ENCODE measurements at places on chromosomes 2 and 18.

- no peak for DNase-seq
These were observed 721.0 kb upstream of the PKDCC start for GRCh38 chr2:41326851-41327250.

- DNase-seq: no peak
These were observed 10.9 kb downstream of the APCDD1 start for GRCh38 chr18:10465174-10465939.

DNA sequence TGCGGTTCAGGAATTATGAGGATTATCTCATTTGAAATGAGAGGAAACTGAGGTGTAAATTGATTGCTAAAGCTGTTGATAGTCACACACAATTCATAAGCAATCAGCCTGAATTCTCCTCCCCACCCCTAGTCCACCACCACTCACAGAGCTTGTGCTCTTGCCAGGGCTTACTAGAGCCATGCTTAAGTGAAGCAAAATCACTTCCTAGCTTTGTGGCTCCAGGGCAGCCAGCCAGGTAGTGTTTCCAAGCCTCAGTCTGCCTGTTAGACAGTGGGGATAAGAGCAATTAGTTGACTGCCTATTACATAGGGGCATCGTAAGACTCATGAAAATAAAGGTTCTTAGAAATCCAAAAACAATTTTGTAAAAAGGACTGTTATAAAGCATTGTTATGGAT is 87.2 kb downstream of the PKP4 start:
- no peak for DNase-seq

GRCh38 chr2:128505150-128505490 is 186.5 kb upstream of the HS6ST1 start:
- DNase-seq: no peak

- DNase-seq: no peak
These were observed 51.1 kb upstream of the ZNF236 start for GRCh38 chr18:76771192-76771799.

GRCh38 chr18:25123438-25124232 is 228.3 kb downstream of the ZNF521 start:
- no peak for DNase-seq

GRCh38 chr2:241271706-241272302 is 43.7 kb downstream of the HDLBP start:
- DNase-seq: peak; percentile 67

- DNase-seq: no peak
These were observed 53.2 kb upstream of the MAT2A start for GRCh38 chr2:85485815-85486214.

DNA sequence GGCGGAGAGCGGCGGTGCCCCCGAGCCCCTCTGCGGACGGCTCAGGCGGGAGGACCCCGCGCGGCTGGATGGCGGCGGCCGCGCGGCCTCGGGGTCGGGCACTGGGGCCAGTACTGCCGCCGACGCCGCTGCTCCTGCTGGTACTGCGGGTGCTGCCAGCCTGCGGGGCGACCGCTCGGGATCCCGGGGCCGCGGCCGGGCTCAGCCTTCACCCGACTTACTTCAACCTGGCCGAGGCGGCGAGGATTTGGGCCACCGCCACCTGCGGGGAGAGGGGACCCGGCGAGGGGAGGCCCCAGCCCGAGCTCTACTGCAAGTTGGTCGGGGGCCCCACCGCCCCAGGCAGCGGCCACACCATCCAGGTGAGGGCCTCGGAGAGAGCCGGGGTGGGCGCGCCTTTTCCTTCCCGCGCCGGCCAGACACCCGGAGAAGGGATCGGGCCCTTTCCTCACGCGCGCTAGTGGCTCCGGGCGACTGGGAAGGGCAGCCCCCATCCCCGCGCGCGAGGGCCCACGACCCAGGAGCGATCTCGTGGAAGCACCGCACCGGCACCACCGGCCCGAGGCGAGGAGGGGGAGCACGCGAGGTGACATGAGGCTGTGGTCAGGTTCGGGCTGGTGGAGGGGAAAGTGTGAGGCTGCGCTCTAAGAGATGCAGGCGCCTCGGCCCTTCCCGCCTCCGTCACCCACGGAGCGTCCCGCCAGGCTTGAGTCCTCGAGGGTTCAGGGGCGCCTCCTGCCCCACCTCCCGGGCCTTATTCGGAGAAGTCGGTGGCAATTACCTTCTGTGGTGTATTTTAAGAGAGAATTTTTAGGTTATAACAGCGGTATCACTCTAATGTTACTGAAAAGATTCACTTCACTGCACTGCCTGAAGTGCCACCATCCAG is 607 bp downstream of the LAMA3 start:
- no peak for DNase-seq

DNA sequence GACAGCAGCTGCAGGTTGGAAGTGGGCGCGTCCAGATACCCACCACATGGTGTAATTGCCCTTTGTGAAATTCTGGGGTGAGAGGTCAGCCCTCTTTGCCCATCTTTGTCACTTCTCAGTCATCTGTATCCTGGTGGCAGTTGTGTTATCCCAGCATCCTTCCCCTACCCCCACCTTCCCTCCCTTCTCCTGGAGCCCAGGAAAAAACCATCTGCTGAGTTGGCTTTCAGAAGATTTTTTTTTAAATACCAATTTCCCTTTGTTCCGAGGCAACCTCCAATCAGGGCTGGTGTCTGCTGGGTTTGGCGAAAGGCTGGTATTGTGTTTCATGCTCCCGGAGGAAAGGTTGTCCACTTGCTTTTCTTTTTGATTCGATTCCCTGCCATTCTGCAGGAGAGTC is 35.2 kb downstream of the SETBP1 start:
- no peak for DNase-seq

GRCh38 chr2:96537734-96538486 is 1.4 kb downstream of the ARID5A start:
- no peak for DNase-seq

DNA sequence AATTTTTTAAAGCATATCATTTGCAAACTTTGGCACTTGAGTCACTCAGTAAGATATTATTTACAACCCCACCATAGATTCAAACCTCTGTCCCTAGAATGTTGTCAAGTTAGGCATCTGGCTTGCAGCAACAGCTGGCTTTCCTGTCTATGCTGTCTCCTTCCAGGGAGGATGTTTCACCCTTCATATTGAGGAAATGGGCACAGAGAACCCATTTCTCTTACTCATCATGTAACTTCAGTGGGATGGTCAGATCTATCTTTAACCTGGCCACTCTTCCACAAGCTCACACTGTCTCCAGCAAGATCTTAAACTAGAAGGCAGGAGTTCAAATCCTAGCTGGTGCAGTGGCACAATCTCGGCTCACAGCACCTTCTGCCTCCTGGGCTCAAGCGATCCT is 15.8 kb downstream of the LCT start:
- DNase-seq: no peak

DNA sequence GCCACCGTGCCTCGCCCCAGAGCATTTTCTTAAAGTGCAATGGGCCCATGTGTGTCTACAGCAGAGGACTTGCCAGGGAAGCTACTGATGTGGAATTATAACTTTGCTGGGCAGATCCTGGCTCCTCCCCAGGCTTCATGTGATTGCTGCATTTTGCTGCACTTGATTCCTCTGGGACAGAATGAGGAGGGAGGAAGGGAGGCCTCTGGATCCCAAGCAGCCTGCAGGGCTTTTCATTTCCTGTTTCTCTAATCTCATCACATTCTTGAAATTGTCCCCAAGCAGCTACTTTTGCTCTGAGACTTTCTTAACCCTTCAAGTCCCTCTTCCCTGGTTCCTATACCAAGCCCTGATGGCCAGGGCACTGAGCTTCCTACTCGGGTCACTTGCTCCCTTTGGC is 134.4 kb upstream of the SEC11C start:
- no peak for DNase-seq

DNA sequence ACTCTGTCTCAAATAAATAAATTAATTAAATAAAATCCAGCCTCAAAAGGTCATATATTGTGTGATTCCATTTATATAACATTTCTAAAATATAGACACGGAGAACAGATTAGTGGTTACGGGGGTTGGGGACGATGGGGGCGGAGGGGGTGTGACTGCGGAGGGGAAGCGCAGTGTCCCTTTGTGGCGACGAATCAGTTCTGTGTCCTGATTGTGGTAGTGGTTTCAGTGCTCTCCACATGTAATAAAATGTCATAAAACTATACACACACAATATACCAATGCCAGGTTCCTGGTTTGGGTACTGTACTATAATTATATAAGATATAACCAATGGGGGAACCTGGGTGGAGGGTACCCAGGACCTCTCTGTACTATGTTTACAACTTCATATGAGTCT is 186.4 kb downstream of the ANAPC1 start:
- DNase-seq: no peak

DNA sequence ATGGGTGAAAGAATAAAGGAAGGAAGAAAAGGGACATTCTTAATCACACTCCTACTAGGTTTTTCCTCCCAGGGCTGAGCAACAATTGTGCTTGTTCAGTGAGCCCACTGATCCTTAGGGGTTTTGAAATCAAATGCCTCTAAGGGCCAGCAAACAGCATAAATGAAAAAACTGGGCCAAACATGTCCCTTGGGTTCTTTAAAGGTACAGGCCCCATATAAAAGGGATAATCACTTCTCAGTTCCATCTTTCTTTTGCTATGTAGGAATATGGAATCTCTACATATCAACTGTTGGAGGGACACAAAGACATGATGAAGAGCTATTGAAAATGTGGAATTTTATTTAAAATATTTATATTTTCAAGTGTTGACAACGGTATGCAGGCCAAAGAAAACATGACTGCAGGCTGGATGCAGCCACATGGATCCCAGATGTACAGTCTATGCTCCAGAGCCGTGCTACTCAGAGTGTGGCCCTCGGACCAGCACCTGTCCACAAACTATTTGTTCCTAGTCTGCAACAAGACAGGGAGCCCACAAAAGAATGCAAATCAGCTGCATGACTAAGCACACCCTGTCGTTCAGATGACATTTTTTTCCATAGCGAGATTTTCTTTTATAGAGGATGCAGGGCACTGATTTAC is 110.0 kb downstream of the CDH20 start:
- no peak for DNase-seq

DNA sequence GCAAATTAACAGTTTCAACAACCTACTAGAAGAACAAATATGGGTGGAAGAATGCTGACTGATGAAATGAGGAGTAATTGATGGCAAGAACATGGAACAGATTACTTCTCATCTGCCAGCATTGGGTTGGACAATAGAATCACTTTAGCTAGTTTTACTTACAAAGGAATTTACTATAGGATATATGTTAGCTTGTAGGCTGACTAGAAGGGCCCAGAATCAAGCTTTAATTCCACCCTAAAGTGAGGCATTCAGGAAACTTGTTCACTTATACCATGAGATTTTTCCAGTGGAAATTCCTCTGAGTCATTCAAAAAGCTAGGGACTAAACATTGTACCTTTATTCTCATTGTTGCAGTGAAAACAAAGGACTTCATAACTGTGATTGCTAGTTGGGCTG is 5.0 kb upstream of the ZSWIM2 start:
- DNase-seq: no peak

- no peak for DNase-seq
These were observed 142.9 kb upstream of the NXPH2 start for GRCh38 chr2:138922973-138923563.

- DNase-seq: no peak
These were observed 15.4 kb downstream of the ZNF24 start for GRCh38 chr18:35328868-35329267.

DNA sequence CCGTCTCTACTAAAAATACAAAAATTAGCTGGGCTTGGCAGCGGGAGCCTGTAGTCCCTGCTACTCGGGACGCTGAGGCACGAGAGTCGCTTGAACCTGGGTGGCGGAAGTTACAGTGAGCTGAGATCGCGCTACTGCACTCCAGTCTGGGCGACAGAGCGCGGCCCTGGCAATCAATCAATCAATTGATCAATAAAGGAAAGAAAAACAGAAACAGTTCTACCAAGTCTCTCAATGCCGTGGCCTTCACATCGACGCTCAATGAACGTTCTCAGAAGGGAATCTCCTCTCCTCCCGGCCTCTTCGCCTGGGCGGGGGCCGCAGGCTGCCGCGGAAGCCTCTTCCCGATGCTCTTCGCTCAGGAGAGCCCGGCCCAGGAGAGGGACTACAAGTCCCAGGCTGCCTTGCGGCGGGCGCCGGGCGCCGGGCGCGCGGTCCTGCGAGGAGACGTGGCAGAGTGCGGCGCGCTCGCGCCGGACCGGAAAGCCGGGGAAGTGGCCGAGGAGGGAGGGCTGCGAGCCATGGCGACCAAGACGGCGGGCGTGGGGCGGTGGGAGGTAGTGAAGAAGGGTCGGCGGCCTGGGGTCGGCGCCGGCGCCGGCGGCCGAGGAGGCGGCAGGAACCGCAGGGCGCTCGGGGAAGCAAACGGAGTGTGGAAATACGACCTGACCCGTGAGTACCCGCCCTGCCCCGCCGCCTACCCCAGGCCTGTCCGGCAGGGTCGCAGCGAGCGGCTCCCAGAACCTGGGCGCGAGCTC is at the start of gene TMEM214:
Gene TMEM214, plus strand, starts transcription at position 471 of the 758 bp plus-strand sequence. Its CDS starts 51 bp downstream, at position 522.
- DNase-seq: peak; percentile 49

GRCh38 chr18:23369266-23369665 is 83.8 kb upstream of the RIOK3 start:
- no peak for DNase-seq

- peak; percentile 26 for DNase-seq
These were observed 652 bp downstream of the ITPRID2 start for GRCh38 chr2:181891966-181892798.

GRCh38 chr2:238387332-238387731 is 39.4 kb upstream of the ASB1 start:
- no peak for DNase-seq

- no peak for DNase-seq
These were observed 141.4 kb downstream of the FAM124B start for GRCh38 chr2:224260372-224261020.

- no peak for DNase-seq
These were observed 88.5 kb downstream of the ICA1L start for GRCh38 chr2:202782940-202783558.

DNA sequence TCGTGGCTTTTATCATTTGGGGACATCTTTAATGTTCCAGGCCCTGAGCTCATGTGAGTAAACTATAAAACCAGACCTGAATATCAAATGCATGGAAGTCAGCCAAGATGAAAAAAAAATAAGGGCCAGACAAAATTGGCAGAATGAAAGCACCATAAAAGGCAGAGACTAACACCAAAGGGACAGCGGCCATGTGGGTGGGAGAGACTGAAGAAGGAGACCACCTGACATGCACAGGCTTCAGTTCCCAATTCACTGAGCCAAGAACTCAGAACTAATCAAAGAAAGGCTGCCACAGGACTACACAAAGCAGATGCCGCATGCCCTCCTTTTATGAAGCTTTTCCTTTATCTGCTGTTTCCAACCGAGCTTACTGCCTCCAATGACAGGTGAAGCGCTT is 267.1 kb downstream of the RAD51AP2 start:
- DNase-seq: no peak

DNA sequence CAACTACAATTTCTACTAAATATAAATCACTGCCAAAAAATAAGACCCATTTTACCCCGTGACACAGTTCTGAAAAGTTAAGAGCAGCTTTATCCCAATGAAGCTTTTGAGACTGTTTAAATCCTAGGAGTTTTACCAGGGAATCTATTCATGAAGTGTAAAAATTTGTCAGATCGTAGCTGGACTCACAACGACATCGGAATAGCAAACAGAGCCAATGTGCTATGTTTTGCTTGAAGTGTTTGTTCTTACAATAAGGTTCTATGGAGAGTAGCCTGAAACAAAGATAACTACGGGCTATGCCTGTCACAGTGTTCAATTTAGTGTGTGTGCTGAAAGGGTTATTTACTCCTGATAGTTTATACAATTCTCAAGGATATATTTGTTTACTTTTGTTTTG is 78.5 kb upstream of the L3MBTL4 start:
- DNase-seq: no peak

- DNase-seq: no peak
These were observed 93.2 kb downstream of the CABYR start for GRCh38 chr18:24231773-24232735.

GRCh38 chr2:130949954-130950353 is 113.2 kb downstream of the ARHGEF4 start:
- DNase-seq: no peak

All from omental fat pad (tissue), 4 donors.